ENCODE measurements at places on chromosomes 6 and 20. TPM values are rescaled to one million over a fixed set of nuclear protein-coding genes. Genes with fewer than 3 reads are reported as not detected.
A peak's percentile ranks its signal among the peaks of the same experiment; 100 is the strongest.

GRCh38 chr6:9437836-9438235 lies 977.0 kb downstream of the TFAP2A start:
- no peak for DNase-seq

Gene ETV7
- 2.7 TPM for total RNA-seq

DNA sequence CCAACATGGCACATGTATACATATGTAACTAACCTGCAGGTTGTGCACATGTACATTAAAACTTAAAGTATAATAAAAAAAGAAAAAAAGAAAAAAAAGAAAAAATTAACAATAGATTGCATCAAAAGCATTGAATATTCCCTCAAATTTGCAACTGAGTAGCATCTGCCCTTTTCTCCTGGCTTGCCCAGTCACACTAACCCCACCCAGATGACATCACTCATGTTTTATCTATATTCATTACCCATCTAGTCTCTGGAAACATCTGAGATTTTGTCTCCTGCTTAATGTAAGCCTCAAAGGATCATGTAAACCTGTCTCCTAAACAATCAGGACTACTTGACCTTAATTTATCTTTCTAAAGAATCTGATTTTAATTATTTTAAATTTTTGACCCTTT lies 706.8 kb downstream of the CD109 start:
- no peak for DNase-seq

DNA sequence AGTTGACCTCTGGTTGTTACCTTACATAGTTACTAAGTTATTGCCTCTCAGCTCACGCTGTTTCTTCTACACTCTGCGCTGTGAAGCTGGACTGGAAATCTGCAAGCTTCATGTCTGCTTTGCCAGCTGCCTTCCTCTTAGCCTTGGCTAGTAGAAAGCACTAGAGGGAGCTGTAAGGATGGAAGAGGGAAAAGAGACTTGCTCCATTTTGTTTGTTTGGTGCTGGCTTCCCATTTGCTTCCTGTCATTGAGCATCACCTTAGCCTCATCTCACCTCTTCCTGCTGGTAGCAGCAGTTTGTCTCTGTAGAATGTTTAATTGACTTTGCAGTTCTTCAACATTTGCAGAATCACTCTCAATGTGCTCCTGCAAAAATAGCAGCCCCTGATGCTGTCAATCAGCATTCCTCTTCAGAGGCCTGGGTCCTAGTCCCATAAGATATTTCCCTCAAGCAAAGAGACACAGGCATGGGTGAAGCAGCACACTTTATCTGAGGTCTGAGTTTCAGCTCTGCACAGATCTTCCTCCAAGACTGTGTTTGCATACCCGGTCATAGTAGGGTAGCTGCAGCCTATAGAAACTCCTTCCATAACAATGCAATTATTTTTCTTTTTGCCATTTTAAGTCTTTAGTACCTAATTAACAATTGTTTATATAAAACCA lies 302.2 kb upstream of the EPHA7 start:
- peak; percentile 9 for DNase-seq

DNA sequence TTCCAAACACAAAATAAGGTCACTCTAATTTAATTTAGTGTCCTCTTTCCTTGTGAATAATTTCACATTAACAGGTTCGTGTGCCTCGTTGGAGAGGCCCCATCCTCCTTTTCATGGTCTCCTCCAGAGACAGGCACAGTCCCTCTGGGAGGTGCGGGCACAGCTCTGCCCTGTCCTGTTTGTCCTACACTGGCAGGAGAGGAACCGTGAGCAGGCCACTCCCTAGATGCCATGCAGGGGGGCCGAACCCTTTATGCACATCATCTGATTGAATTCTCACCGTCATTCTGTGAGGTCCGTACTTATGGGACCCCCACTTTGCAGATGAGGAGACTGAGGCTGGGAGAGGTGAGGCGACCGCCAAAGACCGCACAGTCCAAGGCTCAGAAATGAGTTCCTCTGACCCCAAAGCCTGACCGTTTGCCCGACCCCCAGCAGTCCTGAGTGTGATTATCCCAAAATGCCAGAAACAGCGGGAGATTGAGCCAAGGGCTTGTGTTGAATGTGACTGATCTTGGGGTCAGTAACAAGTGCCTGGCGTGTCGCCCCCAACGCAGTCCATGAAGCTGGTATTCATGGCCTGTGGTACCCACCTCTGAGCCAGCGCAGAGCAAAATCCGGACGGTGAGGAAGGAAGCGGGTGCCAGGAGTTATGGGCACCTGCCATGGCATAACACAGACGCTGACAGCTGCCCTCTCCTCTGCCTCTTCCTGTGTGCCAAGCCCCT lies 43.5 kb downstream of the PMEPA1 start:
- no peak for DNase-seq

GRCh38 chr20:50844430-50845100 lies 49.7 kb downstream of the BCAS4 start:
- DNase-seq, result peak; percentile 16

Gene SIRPG
- total RNA-seq, result not detected

Gene TREM1
- not detected for total RNA-seq

- no peak for DNase-seq
These were observed 4.7 kb downstream of the HLA-DRA start for GRCh38 chr6:32444433-32444832.
